ENCODE measurements at places on chromosomes 5 and 9.
A peak's percentile ranks its signal among the peaks of the same experiment; 100 is the strongest.

DNA sequence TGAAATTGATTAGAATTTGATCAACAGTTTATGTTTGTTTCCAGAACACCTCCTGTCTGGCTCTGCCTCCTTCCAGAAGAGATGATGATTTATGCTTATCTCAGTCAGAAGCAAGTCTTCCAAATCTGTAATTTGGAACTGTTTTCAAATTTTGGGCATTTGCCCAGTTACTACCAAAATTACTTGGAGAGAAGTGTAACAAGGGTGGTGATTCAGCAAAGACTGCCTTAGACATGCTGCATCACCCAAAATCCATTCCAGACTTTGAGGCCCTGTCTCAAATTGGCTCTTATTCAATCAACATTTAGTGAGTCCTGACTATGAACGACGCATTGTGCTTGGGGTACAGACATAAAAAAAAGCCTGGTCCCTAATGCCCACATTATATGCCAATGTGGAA lies 89.4 kb downstream of the SH3TC2 start:
- no peak for DNase-seq

GRCh38 chr9:137851516-137852267 lies 25.9 kb upstream of the CACNA1B start:
- DNase-seq, result no peak

DNA sequence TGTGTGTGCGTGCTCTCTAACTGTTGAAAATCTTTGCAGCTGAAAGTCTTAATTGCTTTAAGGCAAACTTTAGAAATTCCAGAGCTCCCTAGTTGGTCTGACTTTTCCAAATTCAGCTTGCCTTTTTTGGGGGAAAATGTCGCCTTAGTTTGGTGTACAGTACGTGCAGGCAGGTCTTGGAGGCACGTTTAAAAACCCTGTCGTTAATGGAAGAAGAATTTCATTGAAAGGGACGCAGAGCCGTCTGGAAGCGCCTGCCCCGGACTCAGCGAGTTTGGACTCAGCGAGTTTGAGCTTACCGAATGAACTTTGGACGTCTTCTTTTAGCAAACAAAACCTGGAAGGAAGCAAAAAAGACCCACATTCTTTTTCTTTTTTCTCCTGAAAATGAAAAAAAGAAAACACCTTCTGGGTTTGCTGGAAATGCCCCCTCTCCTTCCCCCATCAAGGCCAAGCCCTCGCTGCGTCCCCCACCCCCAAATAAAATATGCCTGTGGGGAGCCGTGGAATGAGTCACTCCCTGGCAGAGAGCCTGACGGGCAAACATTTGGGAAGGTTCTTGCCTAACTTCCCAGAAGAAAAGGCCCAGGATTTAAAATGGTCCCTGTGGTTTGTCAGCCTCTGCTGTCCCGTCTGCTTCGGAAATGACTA lies 1.5 kb downstream of the NEK6 start:
- peak; percentile 79 for DNase-seq

DNA sequence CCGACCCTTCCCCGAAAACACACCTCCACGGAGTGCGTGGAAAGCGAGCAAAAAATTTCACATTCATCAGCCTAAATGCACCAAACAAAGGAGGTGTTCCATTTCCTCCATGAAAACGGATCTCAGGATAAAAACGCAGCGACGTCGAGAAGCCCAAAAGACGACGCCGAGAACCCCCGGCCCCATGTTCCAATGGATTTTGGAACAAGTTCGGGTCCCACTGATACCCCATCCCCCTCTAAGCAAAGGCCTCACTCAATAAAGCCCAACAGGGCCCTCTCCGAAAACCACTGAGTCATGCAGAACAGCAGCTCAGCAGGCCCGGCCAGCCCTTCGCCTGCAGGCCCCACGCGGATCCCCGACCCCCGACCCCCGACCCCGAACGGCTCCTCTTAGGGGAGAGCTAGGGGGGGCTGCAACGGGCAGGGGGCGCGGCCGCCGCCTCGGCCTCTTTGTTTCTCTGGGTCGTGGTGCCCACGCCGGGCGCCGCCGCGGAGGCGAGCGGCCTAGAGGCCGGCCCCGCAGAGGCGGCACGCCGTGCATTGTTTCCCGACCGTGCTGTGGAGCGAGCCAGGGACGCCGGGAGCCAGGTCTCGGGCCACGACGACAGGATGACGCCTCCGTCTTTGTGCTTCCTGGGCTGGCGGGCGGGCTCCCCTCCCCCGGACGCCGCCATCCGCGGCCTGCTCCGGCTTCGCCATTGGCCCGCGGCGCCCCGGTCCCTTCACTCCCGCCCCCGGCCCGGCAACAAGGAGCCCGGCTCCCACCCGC lies 915 bp downstream of the ZFAND5 start:
- DNase-seq, result peak; percentile 81

- DNase-seq, result peak; percentile 47
Observed at GRCh38 chr5:152608458-152608857, 203.4 kb upstream of the NMUR2 start.

DNA sequence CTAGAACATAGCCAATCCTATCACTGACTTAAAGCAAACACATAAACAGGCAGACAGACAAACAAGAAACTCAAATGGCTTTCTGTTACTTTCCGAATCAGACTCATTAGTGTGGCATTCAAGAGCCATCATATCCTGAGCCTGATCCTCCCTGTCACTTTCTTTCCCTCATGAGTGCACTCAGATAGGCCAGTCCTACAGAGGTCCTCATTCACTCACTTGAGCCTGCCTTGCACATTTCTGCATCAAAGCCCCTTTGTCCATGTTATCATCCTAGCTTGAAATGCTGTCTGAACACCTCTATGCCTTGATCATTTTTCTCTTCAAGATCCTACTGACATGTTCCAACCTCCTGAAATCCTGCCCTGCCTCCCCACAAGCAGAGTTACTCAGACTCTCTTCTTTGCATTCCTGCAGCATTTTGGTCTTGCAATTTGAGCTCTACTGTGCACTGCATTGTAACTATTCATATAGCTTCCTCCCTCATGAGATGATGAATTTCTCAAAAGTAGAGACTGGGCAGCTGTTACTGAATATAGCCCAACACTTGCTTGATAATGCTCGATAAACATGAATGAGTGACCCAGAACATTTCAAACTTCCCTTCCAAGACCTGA lies 126.9 kb downstream of the PALM2AKAP2 start:
- DNase-seq, result no peak

Data from right forelimb (tissue), 1 donor.